GM20000 (cell line): ENCODE measurements at places on chromosomes 6 and 20.

- DNase-seq, result peak; percentile 10
These were observed 46.2 kb upstream of the SDHAF4 start for GRCh38 chr6:70520575-70520974.

GRCh38 chr20:23880417-23880816, 869 bp upstream of the CST5 start:
- DNase-seq, result no peak

- DNase-seq, result no peak
These were observed 41.3 kb downstream of the REV3L start for GRCh38 chr6:111441678-111442243.

DNA sequence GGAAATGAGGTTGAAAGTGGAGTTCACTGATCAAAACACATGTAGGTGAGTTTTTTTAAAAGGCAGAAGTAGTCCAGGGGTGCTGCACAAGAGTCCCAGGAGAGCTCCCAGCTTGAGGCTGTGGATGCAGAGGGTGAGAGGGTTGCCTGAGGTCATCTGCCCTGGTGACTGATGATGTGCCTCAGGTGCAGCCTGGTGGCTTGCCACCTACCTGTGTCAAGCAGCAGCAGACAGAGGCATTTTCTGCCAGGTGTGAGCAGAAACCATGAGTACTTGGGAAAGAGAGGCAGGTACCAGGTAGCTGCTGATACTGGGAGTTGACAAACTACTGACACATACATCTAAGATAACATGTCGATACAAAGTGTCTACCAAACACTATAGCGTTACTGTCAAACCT, 92.5 kb downstream of the SCP2D1 start:
- no peak for DNase-seq

DNA sequence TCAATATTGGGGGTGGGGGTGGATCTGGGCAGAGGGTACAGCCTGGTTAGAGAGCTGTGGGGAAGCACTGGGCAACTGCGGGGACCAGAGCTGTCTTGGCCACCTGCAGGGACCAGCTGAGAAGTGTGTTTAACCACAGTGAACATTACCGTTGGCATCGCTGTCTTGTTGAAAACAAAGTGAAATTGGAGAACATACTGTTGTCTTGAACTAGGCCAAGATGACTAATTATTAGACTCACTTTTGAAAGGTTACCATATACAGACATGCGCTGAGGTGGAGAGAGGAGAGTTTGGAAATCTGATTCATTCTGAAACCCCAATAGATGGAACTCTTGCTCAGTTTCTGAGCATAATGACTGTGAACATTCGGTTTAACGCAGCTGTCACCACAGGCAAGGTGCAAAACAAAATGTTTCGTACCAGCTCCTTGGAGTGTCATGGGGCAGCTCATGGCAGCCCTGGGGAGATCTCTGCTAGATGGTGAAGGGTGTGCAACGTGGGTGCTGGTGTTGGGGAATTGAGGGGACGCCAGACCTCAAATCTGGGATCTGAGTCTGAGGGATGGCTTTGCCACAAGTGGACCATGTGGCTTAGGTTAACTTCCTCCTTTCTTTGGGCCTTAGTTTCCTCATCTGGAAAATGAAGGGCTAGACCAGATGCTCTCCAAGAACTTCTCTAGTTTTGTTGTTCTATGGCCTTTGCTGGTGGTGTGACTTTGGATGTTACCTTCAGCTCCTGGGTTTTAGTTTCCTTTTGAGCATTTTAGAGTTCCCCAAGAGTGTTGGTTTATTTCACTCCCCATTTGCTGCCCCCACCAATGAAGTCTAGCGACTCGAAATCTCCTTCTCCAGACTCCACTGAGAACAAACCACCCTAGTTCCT, 24.6 kb upstream of the GTSF1L start:
- DNase-seq, result peak; percentile 89

DNA sequence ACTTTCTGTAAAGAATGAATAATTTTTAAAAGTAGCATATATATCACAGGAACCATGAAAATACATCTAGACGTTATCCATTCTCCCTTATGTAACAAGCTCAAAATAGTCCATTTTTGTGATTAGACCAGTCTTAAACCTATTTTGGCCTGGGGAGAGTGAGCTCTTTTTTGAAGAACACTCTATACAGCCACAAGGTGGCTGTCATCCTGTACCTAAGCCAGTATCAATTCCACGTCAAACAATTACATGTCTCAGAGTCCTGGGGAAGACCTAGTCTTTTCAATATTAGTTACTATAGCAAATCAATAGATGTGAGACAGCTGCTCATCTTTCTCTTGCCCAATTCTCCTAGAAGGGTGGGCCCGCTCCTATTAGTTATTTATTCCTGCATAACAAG, 28.4 kb downstream of the FBXO5 start:
- peak; percentile 23 for DNase-seq

- no peak for DNase-seq
These were observed 125.0 kb upstream of the LAMA2 start for GRCh38 chr6:128757961-128758360.

GRCh38 chr20:59733351-59733750, 129.0 kb downstream of the PHACTR3 start:
- DNase-seq, result no peak

DNA sequence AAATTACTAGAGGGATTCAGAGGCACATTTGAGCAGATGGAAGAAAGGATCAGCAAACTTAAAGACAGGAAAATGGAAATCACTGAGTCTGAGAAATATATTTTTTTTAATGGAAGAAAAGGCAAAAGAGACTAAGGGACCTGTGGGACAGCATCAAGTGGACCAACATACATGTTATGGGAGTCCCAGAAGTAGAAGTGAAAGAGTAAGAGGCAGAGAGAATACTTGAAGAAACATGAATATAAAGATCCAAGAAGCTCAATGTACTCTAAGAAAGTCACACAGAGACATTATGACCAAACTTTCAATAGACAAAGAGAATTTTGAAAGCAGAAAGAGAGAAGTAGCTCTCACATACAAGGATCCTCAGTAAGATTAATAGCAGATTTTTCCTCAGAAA, 39.5 kb downstream of the SMOC2 start:
- no peak for DNase-seq

DNA sequence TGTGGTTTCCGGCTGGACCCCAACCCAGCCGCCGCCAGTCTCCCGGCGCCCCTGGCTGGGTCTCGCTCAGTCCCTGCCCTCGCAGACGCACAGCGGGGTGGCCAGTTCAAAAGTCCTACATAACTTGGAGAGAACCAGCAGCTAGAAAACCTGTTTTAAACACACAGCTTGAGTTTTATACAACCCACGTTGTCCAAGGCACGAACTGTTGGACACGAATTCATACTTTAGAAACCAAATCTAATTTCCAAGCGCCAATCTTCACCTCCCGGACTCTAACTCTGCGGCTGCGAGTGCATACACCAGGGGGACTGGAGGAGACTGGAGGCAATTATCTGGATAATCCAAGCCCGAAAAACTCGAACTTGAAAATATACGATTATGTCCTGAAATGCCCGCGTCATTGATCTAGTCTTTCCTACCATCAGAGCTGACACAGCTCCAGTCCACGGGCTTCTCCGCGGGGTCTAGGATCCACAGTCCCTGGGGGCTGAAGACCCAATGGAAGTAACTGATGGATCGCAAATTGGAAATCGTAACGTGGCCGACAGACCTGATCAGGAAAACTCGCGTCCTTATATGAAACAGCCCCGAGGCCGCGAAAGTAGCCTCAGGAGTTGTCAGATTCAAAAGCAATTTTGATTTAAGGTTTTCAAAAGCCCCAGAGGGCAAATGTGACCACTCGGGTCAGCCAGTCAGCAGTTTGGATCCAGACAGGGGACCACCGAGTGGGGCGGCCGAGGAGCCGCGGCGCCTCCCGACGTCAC, 843 bp upstream of the HEY2 start:
- DNase-seq, result no peak

DNA sequence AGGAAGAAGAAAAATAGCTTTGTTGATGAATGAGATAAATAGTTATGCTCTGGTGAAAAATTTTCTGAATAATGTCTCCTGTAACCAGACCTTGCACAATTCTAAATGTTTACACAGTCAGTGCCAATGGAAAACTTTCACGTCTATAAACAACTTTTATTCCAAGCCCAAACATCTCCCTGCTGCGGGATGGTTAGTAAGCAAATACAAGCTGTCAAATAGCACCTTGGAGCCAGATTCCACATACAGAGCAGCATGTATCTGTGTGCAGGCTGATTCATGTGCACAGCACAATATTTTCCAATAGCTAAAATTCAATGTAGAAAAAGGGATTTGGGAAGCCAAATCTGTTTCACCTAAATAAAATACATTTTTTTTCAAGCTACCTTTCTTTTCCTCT, 813.3 kb downstream of the HACE1 start:
- DNase-seq, result no peak

DNA sequence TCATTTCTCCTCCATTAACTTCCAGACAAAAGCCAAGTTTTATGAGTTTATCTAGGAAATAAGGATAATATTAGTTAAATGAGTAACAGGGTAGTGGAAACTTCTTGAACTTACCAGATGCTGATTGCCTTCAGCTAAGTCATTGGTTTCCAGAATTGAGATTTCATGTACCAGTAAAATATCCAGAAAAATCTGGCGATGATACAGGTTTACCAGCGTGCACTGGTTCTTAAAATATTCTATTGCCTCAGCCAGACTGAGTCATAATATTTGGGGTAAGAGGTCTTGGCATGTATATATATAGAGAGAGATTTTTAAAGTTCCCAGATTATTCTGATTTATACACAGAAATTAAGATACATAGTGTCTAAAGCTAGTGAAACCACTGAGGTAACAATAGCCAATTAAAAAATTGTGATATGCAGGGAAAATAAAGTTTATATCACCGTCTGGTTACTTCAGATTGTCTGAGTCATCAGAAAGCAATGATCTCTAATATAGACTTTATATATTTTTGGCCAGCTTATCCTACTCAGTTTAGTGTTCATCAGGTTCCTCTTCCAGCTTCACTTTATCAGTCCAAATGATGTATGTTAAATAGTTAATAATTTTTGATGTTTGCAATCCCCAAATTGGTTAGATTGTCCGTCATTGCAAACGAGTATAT, 39.5 kb upstream of the SDHAF4 start:
- no peak for DNase-seq

DNA sequence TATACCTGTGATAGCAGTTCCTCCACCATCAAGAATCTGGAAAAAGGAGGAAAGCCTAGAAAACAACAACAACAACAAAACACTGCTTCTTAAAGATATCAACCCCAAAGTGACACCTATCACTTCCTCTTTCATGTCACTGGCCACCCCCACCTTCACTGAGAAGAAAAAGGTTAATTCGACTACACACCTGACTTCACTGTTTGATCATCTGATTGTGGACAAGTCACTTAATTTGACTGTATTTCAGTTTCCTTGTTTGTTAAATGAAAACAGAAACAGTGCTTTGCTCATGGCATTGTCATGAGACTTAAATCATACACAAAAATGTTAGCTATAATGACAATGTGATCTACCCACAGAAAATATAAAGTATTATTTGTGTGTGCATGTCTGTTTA, 280.6 kb upstream of the SULF2 start:
- no peak for DNase-seq

GRCh38 chr20:60993433-60994044, 258.5 kb upstream of the CDH4 start:
- DNase-seq, result no peak

DNA sequence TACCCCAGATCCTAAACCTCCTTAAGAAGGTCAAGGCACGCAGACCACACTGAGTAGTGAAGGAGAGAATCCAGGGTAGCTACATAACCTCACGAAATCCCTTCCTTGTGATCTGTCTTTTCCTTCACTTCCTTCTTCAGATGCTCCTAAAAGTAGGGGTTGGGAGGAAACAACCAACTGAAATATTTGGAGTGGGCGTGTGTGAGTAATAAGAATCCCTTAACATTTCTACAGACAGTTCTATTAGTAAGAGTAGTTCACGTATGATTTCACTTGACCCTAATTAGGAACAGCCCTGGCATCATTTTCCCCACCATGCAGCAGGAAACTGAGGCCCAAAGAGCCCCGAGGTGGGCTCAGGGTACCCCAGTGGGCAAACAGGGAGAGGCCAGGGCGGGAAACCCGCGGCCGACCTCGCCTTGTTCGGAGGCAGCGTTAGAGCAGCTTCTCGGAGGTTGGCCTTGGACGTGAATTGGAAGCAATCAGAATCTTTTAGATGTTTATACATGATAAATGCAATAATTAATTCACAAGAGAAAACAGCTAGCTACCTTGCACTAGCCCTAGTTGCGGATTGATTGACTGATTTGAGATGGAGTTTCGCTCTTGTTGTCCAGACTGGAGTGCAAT, 859 bp upstream of the RAE1 start:
- DNase-seq, result no peak

DNA sequence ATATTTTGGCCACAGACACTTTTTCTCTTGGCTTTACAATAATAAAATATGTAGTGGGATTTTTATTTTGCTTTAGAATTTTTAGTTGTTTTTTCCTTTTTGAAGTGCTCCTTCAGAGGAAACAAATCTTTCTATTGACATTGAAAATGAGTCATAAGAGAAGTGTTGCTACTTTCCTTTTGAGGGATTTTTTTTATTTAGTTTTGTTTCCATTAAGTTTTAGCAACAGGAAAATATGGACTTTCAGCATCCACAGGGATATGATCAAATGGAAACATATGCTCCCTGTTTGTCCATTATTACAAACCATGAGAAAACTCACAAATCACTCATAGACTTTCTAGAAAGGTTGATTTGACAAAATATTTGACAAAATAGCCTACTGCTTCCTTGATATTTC, 65.3 kb upstream of the BMP2 start:
- DNase-seq, result no peak

GRCh38 chr6:83247471-83247870, 54.3 kb downstream of the RWDD2A start:
- no peak for DNase-seq

DNA sequence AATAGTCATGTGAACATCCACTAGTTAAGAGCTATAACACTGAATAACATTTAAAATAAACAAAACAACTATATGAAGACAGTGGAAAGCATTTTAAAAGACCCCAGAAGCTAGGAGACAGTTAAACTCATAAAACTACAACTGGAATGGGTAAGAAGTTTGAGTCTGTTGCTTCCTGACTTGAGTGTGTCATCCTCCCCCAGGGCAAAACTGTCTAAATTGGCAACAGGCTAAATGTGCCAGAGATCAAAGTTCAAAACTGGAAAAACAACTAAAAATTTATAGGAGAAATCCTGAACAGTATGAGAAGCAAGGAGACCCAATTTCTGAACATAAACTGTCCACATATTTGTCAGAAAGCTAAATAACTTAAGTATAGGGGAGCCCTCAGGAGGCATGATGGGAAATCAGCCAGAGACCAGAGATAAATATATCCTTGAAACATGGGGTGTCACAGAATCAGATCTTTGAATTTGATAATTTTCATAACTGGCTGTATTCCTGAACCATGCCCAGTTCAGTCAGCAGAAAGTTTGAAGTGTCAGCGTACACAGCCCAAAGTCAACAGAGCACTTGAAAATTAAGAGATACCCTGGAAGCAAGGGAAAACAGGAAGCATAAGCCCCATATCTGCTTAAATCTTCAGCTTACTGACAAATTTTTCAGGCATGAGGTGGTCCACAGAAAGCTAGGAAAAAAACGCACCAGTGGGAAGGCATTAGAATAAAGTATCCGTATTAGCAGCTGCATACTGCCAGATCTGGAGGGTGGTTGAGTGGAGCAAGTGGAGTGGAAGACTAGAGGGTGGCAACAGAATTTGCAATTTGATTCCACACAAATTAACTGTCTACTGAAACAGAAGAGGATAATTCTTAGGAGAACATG, 516.1 kb upstream of the MAN1A1 start:
- DNase-seq, result no peak

GRCh38 chr6:145272246-145272645, 463.1 kb downstream of the EPM2A start:
- DNase-seq, result no peak
